ENCODE measurements at places on chromosomes 16 and 17. TPM values are rescaled to one million over a fixed set of nuclear protein-coding genes. Genes with fewer than 3 reads are reported as not detected.

GRCh38 chr17:10211666-10212065 lies 13.3 kb upstream of the GAS7 start:
- H3K36me3 ChIP-seq = no peaks in the 10 kb centered on the region
- DNase-seq = no peak
- no peaks in the 10 kb centered on the region for H3K27me3 ChIP-seq

DNA sequence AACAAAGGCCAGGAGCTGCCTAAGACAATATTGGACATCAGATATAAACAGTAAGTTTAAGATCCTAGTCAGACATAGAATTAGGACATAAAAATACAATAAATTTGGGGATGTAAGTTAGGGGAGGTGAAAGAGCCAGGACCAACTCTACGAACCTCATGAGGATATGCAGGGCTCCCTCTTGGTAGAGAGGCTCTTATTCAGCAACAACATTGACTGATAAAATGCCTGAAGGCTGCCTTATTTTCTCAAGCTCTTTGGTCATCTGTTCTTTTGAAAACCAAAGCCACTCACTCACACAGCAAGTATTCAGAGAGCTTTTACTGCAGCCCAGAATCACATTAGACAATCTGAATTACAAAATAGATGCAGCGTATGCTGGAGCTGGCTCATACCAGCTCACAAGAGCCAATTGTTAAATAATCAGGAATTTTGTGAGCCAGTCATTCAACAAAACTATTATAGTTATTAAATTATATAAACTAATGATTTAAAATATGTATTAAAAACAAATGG lies 108.6 kb upstream of the CLEC3A start:
- no peaks in the 10 kb centered on the region for H3K36me3 ChIP-seq
- no peak for DNase-seq
- no peak overlapping the region for H3K27ac ChIP-seq
- no peak overlapping the region for H3K4me3 ChIP-seq

- H3K4me3 ChIP-seq = peak within 1 kb of the TSS; percentile 80
These were observed at the start of gene GPRC5B for GRCh38 chr16:19884611-19885450. Gene GPRC5B (minus strand): TSS chr16:19884848. CDS start chr16:19872845, 12,003 bp downstream.

DNA sequence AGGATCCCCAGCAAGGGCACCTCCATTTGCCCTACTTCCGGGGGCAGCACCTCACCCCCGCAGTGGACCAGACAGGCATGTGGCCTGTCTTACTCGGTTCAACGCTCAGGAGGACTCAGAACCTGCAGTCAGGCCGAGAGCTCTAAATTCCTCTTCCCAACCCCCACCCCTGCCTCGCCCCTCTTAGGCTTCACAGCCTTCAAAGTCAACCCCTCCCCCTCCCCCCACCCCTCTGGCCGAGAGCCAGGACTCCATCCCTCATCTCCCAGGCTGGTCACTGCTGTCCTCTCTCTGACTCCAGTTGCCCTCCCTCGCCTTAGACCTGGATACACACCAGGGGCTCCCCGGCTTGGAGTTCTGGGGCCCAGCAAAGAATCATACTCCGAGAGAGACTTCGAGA lies 8.1 kb upstream of the HS3ST6 start:
- no peak overlapping the region for H3K4me3 ChIP-seq
- H3K36me3 ChIP-seq = no peaks in the 10 kb centered on the region
- no peak overlapping the region for H3K27ac ChIP-seq
- H3K4me1 ChIP-seq = peaks cover 10% of the 10 kb centered on the region
- H3K27me3 ChIP-seq = peaks cover 56% of the 10 kb centered on the region

Gene LDAF1
- 13.6 TPM for total RNA-seq

Gene TRIM47
- 40.4 TPM for total RNA-seq

Gene TMEM204
- total RNA-seq = 20.2 TPM

Gene PIRT
- total RNA-seq = not detected

GRCh38 chr17:17653343-17653742 lies 27.9 kb upstream of the RAI1 start:
- H3K4me1 ChIP-seq = no peaks in the 10 kb centered on the region
- no peak overlapping the region for H3K27ac ChIP-seq
- H3K4me3 ChIP-seq = no peak overlapping the region
- DNase-seq = no peak
- H3K27me3 ChIP-seq = no peaks in the 10 kb centered on the region

Gene MYL11
- not detected for total RNA-seq

DNA sequence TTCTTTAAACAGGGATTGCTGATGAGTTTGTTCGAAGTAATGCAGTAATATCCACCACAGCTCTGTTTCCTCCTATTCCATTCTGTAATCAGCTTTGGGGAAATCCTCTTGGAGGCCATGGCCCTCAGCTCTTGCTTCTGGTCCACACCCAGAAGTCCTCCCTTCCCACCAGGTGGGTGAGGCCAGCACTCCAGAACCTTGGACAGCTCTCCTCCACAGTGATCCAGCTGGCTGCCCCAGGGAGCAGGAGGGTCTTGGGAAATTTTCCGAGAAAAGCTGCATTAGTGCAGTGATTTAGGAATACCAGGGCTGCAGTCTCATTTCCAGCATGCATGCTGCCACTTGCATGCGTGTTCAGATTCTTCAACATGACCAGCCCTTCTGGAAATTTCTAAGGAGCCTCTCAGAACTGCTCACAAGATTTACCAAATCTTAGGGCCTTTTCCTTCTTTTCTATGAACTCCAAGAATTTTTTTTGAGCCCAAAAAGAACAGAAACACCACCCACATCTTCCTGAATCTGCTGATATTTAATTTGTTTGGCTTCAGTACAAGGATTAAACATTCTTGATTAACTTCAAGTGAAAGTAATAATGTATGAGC lies 4.2 kb downstream of the SMPD3 start:
- peaks cover 4% of the 10 kb centered on the region for H3K27me3 ChIP-seq
- H3K27ac ChIP-seq = no peak overlapping the region
- H3K4me1 ChIP-seq = peaks cover 26% of the 10 kb centered on the region
- DNase-seq = peak; percentile 52

GRCh38 chr16:67011274-67011673 lies 17.7 kb upstream of the CBFB start:
- H3K36me3 ChIP-seq = no peaks in the 10 kb centered on the region
- H3K27ac ChIP-seq = no peak overlapping the region
- peaks cover 21% of the 10 kb centered on the region for H3K4me1 ChIP-seq
- no peak overlapping the region for H3K4me3 ChIP-seq
- H3K27me3 ChIP-seq = peaks cover 35% of the 10 kb centered on the region

- no peak overlapping the region for H3K4me3 ChIP-seq
- no peaks in the 10 kb centered on the region for H3K36me3 ChIP-seq
- no peak for DNase-seq
- H3K27ac ChIP-seq = no peak overlapping the region
- peaks cover 22% of the 10 kb centered on the region for H3K4me1 ChIP-seq
These were observed 6.6 kb upstream of the TMEM204 start for GRCh38 chr16:1526608-1527555.

- H3K4me3 ChIP-seq = peak overlapping the region; percentile 70
- no peaks in the 10 kb centered on the region for H3K36me3 ChIP-seq
- DNase-seq = peak; percentile 70
- peaks cover 56% of the 10 kb centered on the region for H3K4me1 ChIP-seq
- H3K27me3 ChIP-seq = no peaks in the 10 kb centered on the region
These were observed 1.5 kb downstream of the SPOP start for GRCh38 chr17:49676276-49676868.

All from stomach (tissue), 19 donors.